ENCODE measurements at places on chromosomes 3 and 15.

GRCh38 chr3:64988188-64988587 is 300.4 kb upstream of the ADAMTS9 start:
- DNase-seq = no peak

- no peak for DNase-seq
These were observed 65.9 kb upstream of the KLHL25 start for GRCh38 chr15:85860394-85861161.

DNA sequence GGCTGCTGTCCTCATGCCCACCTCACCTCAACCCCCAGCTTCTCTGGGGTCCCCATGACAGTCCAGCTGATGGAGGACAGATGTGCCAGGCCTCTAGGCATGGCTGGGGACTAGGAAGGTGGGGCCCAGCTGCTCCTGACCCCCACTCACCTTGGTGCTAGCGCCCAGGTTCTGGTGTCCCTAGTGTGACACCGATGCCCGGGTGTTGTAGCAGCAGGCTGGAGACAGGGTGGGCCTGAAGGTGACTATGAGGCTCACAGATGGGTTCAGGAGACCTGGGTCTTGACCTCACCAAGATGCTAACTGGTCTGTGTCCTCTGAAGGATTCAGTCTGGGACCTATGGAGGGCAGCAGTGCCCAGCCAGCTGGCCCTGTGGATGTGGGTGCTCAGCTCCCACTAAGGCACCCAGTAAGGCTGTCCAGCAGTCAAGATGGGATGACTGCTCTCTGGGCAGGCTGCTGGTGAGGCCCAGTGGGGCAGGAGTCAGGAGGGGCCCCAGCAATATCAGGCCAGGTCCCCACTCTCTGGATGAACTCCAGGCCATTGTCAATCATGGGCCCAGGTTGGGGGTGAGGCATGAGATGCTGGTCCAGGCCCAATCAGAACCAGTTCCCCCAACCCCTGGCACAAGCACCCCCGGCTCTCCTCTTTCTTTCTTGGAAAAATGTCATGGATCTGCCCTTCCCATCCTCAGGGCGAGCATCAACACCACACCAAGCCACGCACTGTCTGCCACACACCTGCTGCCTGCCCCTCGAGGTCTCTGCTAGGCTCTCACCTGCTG is 33.0 kb downstream of the ALDH1L1 start:
- DNase-seq = no peak

GRCh38 chr15:74123131-74123429 is 7.3 kb upstream of the ISLR2 start:
- DNase-seq = no peak

DNA sequence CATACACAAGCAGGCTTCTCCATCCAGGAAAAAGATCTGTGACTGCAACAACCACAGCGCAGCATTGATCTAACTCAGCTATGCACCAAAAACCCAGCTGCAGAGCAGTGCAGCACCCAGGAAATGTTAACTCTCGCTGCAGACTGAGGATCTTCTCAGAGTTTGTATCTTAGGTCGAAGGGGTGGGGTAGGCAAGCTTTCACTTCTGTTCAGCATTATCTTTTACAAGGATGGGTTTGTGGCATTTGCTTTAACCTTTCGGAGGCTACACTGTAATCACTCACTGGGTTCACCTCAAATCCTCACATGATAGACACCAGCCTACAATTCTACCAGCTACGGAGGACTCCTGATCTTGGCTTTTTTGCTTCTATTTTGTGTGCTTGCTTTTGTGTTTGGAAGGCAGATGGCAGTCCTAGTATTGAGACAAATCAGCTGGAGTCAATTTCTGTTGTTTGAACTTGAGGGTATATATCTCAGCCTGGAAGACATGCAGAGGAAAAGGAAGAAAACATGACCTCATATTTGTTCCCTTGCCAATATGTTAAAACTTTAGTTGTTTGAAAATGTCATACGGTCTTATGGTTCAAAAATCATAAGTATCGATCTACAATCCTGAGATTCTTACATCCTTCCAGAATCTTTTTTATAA is 25.2 kb downstream of the LRRK1 start:
- no peak for DNase-seq

Measured in stimulated activated naive CD4-positive, alpha-beta T cell (primary cell).